Activated naive CD8-positive, alpha-beta T cell treated with anti-CD3 and anti-CD28 coated beads, Interleukin-2, amount 10 ng/mL, durations not matched to agents 7 days and 5 days (primary cell): ENCODE measurements at places on chromosomes 5 and 9.

DNA sequence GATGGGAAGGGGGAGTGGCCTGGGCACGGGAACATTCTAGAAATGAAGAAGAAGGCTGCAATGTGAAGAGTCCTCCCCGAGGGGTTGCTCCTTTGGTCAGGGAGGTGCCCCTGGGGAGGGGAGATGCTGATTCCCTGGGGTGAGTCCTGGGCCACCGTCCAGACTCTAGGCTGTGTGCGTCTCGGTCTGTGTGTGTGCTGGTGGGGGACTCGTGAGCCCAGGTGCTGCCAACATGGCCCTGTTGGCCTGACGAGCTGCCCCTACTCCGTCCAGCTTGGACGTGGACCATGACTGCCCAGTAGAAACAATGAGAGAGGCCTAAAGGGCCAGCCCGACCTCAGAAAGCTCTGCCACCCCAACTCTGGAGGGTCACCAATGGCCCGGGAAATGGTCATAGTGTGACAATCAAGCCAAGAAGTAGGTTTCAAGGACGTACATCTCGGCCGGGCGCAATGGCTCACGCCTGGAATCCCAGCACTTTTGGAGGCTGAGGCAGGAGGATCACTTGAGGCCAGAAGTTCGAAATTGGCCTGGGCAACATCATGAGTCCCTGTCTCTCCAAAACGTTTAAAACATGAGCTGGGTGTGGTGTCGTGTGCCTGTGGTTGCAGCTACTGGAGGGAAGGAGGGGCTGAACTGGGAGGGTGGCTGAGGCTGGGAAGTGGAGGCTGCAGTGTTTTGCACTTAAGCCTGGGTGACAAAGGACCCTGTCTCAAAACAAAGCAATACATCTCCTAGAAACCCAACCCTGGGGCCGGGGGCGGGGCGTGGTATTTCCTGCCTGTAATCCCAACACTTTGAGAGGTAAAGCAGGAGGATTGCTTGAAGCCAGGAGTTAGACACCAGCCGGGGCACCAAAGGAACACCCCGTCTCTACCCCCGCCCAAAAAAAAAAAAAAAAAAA is 17.0 kb downstream of the LHX3 start:
- no peak overlapping the region for H3K4me3 ChIP-seq
- peaks cover 39% of the 10 kb centered on the region for H3K27me3 ChIP-seq
- no peaks in the 10 kb centered on the region for H3K4me1 ChIP-seq
- H3K27ac ChIP-seq: no peak overlapping the region
- DNase-seq: no peak
- H3K36me3 ChIP-seq: no peaks in the 10 kb centered on the region

- no peaks in the 10 kb centered on the region for H3K4me1 ChIP-seq
- H3K27ac ChIP-seq: no peak overlapping the region
- DNase-seq: no peak
- H3K36me3 ChIP-seq: no peaks in the 10 kb centered on the region
These were observed 90.3 kb upstream of the FBXL17 start for GRCh38 chr5:108472237-108472636.

DNA sequence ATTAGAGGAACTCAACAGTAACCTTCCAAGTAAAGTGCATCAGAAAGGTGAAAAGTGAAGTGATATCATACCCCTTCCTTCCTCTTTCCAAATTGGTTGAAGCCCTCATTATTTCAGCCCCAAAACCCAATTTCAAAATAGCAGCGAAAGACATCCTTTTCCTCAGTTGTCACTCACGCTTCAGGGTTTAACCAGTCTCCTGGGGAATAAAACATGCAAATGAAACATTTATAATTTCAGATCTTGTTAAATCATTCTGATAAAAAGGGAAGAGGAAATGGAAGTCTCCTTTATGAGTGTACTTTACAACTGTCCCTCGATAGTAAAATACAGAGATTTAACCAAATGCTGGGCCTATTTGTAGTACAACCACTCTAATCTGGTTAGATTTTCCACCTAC is 22.5 kb downstream of the TRPM6 start:
- no peak overlapping the region for H3K27ac ChIP-seq
- DNase-seq: no peak

GRCh38 chr5:150618588-150619281 is 21.7 kb upstream of the SYNPO start:
- no peak overlapping the region for H3K27ac ChIP-seq
- peaks cover 6% of the 10 kb centered on the region for H3K27me3 ChIP-seq
- no peak overlapping the region for H3K4me3 ChIP-seq
- no peaks in the 10 kb centered on the region for H3K36me3 ChIP-seq
- no peak for DNase-seq
- H3K4me1 ChIP-seq: peaks cover 6% of the 10 kb centered on the region

GRCh38 chr5:55440188-55440646 is 94.5 kb downstream of the PLPP1 start:
- peaks cover 16% of the 10 kb centered on the region for H3K4me1 ChIP-seq
- DNase-seq: no peak
- no peaks in the 10 kb centered on the region for H3K27me3 ChIP-seq
- H3K36me3 ChIP-seq: peaks cover 44% of the 10 kb centered on the region
- H3K4me3 ChIP-seq: no peak overlapping the region
